ENCODE measurements at places on chromosomes 16 and 17.

DNA sequence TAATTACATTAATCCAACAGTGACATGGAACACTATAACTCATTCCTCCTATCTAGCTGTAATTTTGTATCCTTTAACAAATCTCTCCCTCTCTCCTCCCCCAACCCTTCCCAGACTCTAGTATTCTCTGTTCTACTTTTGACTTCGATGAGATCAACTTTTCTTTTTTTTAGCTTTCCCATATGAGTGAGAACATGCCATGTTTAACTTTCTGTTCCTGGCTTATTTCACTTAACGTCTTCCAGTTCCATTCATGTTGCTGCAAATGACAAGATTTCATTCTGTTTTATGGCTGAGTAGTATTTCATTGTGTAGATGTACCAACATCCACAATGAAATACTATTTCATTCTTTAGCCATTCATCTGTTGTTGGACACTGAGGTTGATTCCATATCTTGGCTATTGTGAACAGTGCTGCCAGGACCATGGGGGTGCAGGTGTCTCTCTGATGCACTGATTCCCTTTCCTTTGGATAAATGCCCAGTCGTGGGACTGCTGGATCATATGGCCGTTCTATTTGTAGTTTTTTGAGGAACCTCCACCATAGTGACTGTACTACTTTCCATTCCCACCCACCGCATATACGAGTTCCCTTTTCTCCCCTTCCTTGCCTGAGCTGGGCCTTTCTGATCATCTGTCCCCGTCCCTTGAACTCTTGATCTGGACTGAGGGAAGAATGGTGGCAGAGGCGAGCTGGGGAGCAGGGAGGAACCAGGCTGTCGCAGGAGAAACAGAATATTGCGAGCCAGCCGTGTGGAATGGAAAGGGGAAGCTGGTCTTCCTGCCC, 7.7 kb upstream of the CEP295NL start:
- DNase-seq, result no peak

GRCh38 chr17:15483431-15483830, 16.0 kb upstream of the CDRT4 start:
- no peak for DNase-seq

- DNase-seq, result no peak
These were observed 35.4 kb downstream of the OR1D5 start for GRCh38 chr17:3027786-3028532.

- DNase-seq, result no peak
These were observed 959 bp downstream of the SSH2 start for GRCh38 chr17:29929006-29929532.

- no peak for DNase-seq
These were observed 253.3 kb downstream of the SOX9 start for GRCh38 chr17:72373910-72374741.

DNA sequence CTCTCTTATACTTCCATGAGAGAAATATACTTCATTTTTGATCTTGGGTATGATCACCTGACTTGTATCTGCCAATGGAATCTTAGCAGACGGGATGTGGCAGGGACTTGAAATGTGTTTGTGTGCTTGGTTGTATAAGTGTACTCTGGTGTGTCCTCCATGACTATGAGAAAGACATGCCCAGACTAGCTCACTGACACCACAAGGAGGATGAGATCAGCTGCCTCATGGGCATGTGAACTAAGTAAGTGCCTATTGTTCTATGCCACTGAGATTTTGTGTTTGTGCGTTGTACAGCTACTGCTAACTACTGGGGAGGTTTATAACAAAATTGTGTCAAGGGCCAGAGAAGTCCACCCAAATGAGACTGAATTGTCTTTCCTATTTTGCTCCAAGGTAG, 402.2 kb upstream of the SALL1 start:
- no peak for DNase-seq

GRCh38 chr16:67194260-67194659, 2.3 kb downstream of the E2F4 start:
- no peak for DNase-seq

- no peak for DNase-seq
These were observed 47.0 kb downstream of the TNFRSF13B start for GRCh38 chr17:16924696-16925440.

- DNase-seq, result no peak
These were observed 26.1 kb downstream of the SPG7 start for GRCh38 chr16:89534252-89534756.

DNA sequence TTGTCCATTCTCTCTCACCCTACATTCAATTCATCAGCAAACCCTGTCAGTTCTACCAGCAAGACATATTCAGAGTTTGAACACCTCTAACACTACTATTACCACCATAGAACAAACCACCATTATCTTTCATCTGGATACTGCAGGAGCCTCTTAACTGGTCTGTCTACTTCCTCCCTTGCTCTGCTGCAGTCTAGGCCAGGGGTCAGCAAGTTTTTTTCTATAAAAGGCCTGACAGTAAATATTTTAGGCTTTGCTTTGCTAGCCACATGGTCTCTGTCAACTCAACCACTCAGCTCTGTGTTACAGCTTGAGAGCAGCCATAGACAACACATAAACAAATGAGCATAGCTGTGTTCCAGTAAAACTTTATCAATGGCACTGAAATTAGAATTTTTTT, 13.8 kb downstream of the KCTD19 start:
- DNase-seq, result no peak

GRCh38 chr17:57995076-57995956, 7.3 kb upstream of the VEZF1 start:
- DNase-seq, result peak; percentile 19

DNA sequence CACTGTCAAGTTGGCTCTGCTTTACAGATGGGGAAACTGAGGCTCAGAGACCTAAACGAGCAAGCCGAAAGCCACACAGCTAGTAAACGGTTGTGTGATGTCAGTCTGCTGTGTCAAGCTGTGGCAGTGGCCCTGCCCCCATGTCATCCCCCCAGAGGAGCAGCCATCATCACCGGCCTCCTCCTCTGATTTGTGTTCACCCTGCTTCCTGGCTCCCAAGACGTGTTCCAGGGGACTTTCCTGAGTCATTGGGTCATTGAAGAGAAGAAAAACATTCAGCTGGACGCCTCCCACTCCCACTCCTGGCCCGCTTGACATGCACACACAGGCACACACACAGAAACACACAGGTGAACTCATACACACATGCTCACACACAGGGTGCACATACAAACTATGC, 54.0 kb upstream of the CIBAR2 start:
- no peak for DNase-seq

DNA sequence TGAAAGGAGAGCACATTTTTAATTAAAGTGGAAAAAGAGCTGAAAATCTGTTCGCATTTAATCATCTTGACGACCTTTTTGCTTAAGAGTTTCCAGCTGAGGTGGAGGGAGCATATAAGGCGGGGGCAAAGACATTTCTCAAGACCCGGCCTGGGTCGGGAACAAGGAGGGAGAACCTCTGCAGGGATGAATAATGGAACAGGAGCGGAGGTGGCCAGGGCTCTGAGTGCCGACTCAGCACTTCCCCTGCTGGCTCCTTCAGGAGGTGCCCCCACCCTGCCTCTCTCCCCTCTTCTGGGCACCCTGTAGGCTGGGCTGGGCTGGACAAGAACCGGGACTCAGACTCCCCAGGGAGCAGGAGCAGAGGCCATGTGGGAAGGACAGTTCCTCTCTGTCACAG, 7.9 kb upstream of the NGFR start:
- DNase-seq, result no peak

DNA sequence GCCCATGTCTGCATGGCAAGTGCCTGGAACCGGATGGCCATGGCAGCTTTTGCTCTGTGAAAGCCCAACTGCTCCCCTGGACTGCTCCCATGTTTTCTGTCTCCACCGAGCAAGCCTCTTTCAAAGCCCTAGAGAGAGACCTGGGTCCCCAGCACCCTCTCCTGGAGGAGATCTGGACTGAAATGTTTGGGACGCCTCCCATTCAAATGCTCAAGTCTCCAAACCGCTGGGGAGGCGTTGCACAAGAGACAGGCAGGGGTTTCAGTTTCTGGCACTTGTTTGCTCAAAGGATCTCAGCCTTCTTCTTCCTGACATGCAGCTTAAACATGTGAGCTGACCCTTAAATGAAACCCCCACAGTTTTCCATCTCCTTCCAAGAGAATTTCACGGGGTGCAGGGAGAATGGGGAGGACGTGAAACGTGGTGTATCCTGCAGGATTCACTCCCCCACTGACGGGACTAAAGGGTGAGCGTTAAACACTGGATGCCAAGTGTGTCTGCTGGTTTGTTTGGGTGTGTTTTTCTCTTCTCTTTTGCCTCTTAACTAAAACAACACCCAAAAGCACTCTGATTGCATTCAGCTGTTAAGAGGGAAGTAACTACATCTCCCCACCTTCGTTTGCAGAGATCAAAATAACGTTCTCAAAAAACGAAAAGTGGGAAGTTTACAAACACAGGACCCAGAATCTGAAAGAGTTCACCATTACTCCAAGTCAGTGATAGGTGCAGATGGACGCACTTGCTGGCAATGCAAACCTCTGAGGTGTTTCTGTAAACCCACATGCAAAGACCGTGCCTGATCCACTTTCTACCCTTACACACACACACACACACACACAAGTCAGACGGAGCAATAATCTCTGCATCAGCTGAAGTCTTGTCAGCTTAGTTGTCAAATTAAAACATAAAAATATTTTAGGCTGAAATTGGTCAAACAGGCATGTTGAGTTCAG, 256.9 kb downstream of the C16orf95 start:
- DNase-seq, result no peak

DNA sequence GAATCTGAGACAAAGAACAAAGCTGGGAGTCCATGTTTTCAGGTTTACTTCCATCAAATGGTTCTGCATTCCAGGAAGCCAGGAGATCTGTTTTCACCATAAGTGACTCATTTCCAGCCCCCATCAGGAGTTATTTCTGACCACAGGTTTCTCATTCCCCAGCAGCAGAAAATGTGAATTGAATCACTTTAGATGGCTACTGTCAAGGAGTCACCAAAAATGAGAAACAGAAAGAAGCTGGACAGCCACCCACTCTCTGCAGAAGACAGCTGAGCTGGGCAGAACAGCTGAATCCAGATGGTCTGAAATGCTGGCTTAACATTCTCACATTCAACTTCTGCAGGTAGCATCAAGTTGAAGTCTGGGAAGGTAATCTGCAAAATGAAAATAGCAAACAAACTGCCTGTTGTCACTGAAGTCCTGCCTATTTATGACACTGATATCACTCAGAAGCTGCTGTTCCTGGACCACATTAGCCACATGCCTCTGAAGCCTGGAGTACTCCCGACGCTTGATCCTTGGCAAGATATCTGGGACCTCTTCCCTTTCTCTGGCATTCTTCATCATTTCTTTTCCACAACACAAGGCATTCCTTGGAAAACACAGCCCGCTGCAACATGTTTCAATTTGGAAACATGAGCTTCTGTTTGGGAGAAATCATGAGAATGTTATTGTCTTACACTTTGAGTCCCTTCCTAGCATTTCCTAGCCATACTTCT, 15.3 kb downstream of the CCL11 start:
- no peak for DNase-seq

DNA sequence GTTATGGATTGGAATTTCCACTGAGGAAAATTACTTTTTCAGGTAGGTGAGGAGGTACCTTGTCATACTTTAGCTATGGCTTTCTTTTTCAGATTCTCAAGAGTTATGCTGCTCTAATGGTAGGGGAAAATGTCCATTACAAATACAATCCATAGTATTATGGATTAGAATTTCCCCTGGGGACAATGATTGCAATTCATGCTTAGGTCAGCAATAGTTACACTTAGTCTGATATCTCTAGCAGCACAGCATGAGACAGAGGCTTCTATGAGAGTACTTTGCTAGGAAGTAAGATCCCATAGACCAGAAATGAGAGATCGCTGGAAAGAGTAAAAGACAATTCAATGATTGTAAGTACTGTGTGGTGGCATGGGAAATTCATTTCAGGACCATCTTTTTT, 949.5 kb upstream of the CDH8 start:
- no peak for DNase-seq

DNA sequence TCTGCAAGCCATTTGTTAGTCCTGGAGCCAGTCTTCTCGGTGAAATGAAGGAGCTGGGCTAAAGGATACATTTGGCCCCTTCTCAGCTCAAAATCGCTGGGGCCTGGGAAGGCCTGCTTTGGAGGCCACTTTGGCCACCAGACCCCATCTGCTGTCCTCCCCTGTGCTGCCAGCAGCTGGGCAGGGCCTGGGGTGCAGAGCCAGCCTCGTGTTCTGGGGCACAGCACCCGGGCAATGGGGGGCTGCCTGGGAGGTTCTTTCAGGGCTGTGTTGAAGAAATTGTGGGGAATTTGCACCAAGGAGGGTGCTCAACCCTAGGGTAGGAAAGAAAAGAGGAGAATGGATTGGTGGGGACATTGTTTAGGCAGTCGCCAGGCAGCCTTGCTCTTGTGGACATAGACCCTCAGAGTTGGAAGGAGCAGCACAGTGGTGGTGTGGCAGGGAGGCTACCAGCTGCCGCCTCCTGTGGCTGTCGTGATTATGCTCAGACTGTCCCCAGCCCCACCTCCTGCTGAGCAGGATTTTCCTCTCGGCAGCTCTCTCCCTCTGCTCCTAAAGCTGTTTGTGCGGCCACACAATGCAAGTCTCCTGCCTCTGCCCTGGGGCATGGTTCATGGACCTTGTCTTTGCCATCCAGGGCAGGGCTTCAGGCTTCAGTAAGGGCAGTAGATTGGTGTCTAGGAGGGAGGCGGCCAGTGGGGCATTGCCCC, 174.8 kb downstream of the NTN1 start:
- DNase-seq, result no peak

DNA sequence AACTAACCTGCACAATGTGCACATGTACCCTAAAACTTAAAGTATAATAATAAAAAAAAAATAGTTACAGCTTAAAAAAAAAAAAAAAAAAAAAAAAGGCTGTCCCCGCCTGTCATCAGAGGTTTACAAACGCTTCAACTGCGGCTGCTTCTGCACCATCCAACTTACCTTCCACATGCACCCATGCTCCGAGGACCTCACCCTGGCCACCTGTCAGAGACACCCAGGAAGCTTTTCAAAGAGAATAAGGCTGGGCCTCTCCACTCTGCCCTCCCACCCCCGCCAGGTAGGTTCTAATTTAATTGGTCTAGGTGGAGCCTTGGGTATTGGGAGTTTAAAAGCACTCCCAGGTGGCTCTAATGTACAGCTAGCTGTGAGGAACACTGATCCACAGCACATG, 64.9 kb downstream of the COPRS start:
- no peak for DNase-seq

DNA sequence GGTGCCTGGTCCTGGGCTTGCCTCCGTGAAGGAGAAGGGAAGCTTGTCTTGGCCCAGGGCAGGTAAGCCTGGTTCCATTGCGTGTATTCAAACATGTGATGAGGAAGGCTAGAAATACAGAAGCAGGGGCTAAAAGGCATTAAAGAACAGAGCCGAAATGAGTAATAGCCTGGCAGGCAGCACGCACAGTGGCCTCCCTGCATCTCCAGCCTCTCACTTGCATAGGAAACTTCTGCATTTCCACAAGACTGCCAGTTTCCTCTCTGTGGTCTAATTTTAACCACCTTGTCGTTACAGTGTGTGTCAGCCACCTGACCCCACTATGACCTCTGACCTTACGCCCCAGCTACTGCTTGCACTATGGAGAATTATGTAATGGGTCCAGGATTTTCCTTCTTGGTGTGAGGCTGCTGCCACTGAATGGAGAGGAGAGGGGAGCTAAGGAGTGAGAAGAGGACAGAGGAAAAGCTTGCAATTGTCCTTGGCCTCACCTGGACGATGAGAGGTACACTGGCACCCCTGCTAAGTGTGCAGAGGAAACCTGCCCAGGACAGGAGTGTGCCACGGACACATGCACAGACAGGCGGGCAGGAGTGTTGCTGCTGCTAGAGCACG, 32.8 kb downstream of the HIC1 start:
- no peak for DNase-seq
